ENCODE measurements at places on chromosomes 2 and 18. TPM values are rescaled to one million over a fixed set of nuclear protein-coding genes. Genes with fewer than 3 reads are reported as not detected.

The ERBB4 gene
- 1.2 TPM for polyA plus RNA-seq

The EGR4 gene
- polyA plus RNA-seq, result not detected

The SERPINB3 gene
- not detected for polyA plus RNA-seq

The RRM2 gene
- 36.1 TPM for polyA plus RNA-seq

GRCh38 chr18:36535202-36535935 is 237.9 kb downstream of the FHOD3 start:
- DNase-seq, result no peak

GRCh38 chr2:43216629-43217028 is 9.8 kb downstream of the ZFP36L2 start:
- no peak for DNase-seq

GRCh38 chr2:70569559-70569958 is 15.9 kb upstream of the TGFA start:
- DNase-seq, result no peak

GRCh38 chr2:263774-264492 is at the start of gene SH3YL1:
Gene SH3YL1, minus strand, starts transcription at chr2:264032. Its CDS starts 48 bp downstream, at chr2:263984.
- DNase-seq, result no peak

DNA sequence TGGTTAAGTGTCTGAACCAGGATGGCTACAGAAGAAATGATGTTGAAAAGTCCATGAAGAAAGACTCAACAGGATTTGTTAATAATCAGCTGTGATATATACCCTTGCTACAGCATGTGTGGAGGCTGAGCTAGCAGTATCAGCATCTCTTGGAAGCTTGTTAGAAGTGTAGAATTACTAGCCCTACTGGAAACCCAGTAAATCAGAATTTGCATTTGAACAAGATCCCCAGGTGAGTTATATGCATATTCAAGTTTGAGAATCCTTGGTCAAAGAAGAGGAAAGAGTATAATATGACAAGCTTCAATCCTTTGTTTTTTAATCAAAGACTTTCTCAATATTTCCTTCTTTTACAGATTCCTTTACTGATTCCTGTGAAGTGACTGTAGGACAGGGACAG is 109.0 kb upstream of the KCNJ3 start:
- no peak for DNase-seq

GRCh38 chr2:229071292-229071976 is 199.7 kb downstream of the PID1 start:
- no peak for DNase-seq

GRCh38 chr2:28751956-28752630 is 463 bp downstream of the PPP1CB start:
- DNase-seq, result no peak

- DNase-seq, result no peak
These were observed 21.2 kb upstream of the ME2 start for GRCh38 chr18:50857694-50858093.
